ENCODE measurements at places on chromosomes 11 and 22. TPM values are rescaled to one million over a fixed set of nuclear protein-coding genes. Genes with fewer than 3 reads are reported as not detected.

The AQP11 gene
- total RNA-seq = 1.4 TPM

The OR52A1 gene
- not detected for total RNA-seq

The SMIM38 gene
- total RNA-seq = 0.26 TPM

DNA sequence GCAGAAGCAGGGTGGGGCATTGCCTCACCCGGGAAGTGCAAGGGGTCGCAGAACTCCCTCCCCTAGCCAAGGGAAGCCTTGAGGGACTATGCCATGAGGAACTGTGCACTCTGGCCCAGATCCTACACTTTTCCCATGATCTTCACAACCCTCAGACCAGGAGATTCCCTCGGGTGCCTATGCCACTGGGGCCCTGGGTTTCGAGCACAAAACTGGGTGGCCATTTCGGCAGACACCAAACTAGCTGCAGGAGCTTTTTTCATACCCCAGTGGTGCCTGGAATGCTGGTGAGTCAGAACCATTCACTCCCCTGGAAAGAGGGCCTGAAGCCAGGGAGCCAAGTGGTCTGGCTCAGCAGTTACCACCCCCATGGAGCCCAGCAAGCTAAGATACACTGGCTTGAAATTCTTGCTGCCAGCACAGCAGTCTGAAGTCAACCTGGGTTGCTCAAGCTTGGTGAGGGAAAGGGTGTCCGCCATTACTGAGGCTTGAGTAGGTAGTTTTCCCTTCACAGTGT is 573.7 kb upstream of the ANO3 start:
- H3K4me3 ChIP-seq = no peak overlapping the region
- H3K27ac ChIP-seq = no peak overlapping the region
- no peaks in the 10 kb centered on the region for H3K36me3 ChIP-seq
- no peaks in the 10 kb centered on the region for H3K27me3 ChIP-seq

DNA sequence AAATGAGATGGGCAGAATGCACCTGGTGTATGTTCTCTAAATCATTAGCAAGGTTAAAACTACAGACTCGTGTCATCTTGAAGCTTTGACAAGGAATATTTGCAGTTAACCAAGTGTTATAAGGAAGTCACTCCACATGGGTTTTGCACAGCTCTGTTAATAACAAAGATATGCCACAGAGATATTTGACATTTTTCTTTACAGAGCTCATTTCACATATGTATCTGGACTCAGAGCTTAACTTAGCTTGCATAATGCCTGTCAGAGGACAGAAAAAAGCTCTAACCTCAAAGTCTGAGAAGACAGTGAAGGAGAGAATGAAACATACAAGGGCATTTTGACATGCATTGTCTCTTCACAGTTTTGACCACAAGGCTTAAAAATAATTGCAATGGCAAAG is 105.5 kb downstream of the C11orf87 start:
- H3K4me1 ChIP-seq = no peaks in the 10 kb centered on the region
- no peak overlapping the region for H3K27ac ChIP-seq
- H3K27me3 ChIP-seq = no peaks in the 10 kb centered on the region
- no peak for DNase-seq
- no peaks in the 10 kb centered on the region for H3K36me3 ChIP-seq

DNA sequence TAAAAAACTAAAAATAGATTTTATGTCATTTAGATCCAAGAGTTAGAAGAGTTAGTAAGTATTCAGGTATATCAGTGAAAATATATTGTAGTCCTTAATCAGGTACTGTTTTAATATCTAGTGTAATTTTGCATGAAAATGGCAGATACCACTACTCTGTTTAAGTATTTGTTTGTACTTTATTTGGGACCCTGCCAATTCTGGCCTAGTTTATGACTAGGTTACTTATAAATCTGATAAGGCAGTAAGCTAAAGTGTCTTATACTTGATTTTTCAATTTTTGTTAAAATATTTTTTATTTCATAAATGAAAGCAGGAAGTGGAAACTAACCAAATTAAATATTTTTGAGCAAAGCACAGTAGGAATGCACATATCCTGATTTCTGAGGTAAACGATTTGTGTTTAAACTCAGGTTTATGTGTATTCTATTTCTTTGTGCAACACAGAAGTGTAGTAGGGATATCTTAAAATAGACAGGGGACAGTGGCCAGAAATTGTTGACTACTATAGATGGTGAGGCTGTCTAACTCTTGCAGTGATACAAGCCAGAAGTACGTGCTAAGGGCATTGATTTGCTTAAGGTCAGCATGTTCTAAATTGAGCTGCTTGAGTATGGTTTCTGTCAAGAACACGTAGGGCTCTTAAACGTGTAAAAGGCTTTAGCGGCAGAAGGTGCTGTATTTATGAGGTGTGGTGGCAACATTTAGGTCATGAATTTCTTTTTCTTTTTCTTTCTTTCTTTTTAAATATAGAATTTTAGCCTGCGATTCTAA is 34.0 kb downstream of the HIPK3 start:
- H3K4me1 ChIP-seq = no peaks in the 10 kb centered on the region
- no peak overlapping the region for H3K4me3 ChIP-seq
- DNase-seq = no peak
- H3K27me3 ChIP-seq = no peaks in the 10 kb centered on the region
- H3K27ac ChIP-seq = no peak overlapping the region

- H3K27me3 ChIP-seq = peaks cover 84% of the 10 kb centered on the region
- no peak for DNase-seq
- no peaks in the 10 kb centered on the region for H3K36me3 ChIP-seq
- no peaks in the 10 kb centered on the region for H3K4me1 ChIP-seq
Measured at GRCh38 chr11:114033066-114033465, 26.4 kb upstream of the ZBTB16 start.

GRCh38 chr22:46612904-46613605 is 7.1 kb upstream of the GRAMD4 start:
- H3K27ac ChIP-seq = no peak overlapping the region
- no peaks in the 10 kb centered on the region for H3K36me3 ChIP-seq
